ENCODE measurements at places on chromosomes 12 and 14.

DNA sequence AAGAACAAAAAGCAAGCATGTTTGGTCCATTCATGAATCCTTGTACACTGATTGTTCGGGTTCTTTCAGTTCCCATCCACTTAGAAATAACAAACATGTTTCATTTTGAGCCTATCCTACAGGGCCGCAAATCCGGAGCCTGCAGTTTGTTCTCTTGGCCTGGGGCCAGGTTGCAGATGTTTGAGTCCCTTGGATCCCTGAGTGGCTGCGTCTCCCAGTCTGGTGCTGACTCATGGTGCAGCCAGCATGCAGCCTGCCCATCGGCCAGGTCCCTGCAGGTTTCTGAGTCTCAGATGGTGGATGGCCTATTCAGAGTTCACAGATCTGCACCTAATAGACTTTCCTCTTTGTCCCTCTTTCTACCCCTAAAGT, 1.9 kb upstream of the DYNC1H1 start:
- peak; percentile 93 for DNase-seq

GRCh38 chr12:121781998-121782979, 11.2 kb downstream of the RHOF start:
- peak; percentile 60 for DNase-seq

GRCh38 chr12:5716976-5717375, 228.1 kb downstream of the ANO2 start:
- DNase-seq = no peak

- no peak for DNase-seq
These were observed 11.1 kb downstream of the SLC48A1 start for GRCh38 chr12:47783821-47784819.

GRCh38 chr14:74400031-74400685, 25.9 kb downstream of the SYNDIG1L start:
- DNase-seq = peak; percentile 6

DNA sequence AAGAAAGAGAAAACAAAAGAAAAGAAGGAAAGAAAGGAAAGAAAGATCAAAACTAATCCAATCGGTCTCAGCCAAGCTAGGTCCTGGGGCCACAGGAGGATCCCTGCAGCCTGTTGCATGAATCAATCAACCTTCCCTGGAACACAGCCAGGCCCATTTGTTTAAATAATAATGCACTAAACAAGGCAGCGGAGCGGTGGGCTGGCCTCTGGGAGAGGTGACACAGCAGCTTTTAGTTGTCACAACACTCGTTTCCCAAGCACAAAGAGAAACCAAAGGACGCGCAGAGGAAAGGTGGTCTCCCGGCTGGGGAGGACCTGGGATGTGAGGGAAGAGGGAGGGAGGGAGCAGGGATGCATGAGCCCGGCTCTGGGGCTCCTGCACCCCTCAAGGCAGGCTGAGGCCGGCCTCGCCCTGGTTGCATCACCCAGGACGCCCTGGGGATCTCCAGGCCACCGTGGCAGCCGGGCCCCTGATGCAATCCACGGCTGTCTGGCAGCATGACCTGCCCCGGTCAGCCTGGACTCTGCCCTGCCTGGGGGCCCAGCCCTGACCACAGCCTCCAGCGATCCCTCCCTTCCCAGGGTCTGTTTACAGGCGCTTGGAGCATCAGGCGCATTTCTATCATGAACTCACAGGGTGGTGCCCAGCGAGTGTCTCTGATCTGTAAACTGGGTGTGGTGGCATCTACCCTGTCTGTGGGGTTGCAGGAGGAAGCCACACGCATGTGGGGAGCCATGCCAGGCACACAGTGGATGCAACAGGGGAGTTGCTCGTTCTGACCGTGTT, 32.5 kb downstream of the MMP17 start:
- DNase-seq = peak; percentile 96

GRCh38 chr12:34400986-34401658, 378.8 kb downstream of the ALG10 start:
- DNase-seq = no peak

DNA sequence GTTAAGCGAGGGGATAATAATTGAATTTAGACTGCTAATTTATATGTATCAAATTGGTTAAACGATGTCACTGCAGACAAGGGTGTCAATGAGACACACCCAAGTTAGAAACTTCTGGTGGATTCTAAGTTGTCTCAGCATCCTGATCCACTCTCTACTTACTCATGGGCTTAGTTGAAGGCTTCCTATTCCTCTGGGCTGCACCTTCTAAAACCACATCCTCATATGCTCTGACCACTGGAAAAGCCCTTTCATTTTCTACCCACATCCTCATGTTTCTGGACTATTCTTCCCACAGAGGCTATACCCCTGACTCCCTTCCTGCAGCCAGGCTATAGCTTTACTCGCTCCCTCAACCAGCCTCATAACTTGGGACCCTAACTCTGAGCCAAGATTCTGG, 493.8 kb downstream of the VRK1 start:
- no peak for DNase-seq

DNA sequence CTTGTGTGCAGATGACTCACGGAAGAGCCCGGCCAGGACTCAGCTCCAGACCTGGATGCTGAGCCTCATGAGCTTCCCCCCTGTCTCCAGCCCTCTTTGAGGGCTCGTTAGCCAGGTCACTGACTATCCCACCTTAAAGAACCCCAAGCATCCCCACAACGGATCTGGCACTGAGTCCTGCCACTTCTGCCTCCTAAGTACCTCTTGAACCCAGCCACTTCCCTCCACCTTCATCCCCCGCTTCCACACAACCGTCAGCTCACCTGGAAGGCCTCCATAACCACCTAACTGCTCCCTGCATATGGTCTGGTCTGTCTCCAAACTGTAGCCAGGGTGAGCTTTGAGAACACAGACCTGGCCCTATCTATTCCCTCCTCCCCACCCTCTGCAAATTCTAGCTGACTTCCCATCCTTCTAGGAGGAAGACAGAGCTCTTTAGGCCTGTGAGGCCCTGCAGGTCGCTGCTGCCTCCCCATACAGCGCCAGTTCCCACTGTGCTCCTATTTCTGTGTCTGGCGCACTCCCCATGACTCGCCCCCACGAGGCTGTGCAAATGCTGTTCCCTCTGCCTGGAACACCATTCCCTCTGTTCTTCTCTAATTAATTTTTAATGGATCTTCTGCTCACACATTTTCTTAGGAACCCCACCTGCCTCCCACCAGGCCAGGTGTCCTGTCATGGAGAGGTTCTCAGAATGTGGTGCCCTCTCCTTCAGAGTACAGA, 2.9 kb upstream of the HSP90AA1 start:
- no peak for DNase-seq

DNA sequence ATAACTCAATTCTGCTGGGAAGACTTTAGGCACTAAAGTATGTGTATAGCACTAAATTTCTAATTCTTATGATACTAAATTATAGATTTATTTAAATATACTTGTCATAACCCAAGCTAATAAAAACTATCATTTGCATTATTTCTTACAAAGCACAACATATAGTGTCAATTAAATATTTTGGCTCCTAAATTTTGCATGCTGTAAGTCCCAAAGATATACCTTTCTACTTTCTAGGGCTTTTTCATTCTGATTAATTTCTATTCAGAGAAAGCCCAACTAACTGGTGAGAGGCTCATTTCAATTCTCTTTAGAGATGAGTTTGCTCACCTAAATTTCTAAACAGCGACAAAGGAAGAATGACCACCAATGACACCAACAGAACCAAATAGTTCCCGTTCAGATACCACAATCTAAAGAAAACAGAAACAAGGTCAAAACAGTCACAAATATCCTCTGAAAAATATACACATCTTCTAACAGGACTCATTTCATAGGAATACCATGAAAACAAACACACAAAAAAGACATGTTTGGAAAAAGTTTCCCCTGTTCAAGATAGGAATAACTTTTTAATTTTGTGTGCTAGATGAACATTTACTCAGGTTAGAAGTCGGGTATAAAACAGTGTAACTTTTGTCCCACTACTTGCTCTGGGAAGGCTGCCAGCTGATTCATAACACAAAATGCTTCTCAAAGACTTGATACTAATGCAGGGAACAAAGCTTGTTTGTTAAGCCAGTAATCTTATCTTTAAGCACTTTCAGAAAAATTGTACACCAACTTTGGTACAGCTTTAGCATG, 7.6 kb downstream of the SLC38A2 start:
- peak; percentile 61 for DNase-seq

- peak; percentile 84 for DNase-seq
These were observed 6.9 kb upstream of the DNM1L start for GRCh38 chr12:32671930-32672780.

- DNase-seq = peak; percentile 20
These were observed 264.0 kb upstream of the PRICKLE1 start for GRCh38 chr12:42853370-42854140.

GRCh38 chr12:115911360-115911759, 366.1 kb downstream of the MED13L start:
- no peak for DNase-seq

GRCh38 chr12:108399514-108399913, 60.4 kb upstream of the CMKLR1 start:
- no peak for DNase-seq

GRCh38 chr14:52422650-52423356, 108.7 kb downstream of the PTGER2 start:
- DNase-seq = peak; percentile 96

GRCh38 chr12:175759-176158, 38.2 kb downstream of the SLC6A12 start:
- no peak for DNase-seq

GRCh38 chr12:122614839-122615238, 87.8 kb downstream of the KNTC1 start:
- peak; percentile 27 for DNase-seq

DNA sequence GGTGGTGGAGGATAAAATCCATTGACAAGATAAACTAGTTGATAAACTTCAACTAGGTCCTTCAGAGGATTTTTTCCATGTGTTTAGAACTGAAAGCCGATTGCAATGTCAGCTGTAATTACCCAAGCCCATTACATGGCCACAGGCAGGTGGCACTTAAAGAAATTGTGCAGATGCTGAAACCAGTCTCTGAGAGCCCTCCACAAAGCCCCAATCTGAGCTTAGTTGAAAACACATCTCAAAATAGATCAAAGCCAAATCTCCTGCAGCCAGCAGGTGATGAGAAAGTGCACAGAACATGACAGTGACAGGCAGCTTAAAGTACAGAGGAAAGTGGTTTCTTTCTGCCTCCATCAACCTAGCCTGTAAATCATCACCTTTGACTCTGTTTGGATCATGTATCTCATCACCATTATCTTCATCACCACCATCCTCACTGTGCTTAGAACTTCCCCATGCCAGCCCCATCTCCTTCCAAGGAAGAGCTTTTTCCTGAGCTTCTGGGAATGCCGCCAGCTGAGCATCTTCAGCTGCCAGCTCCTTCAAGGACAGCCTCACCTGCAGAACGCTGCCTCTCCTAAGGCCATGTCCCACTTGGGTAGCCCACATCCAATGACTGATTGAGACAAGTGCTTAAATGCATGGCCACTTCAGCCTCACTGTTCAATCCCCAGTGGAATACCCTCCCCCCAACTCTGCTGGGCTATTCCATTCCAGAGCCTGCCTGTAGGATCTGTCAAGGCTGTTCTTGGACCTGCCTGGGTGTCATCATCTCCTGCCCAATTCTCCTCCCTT, 219.5 kb upstream of the TMEM132C start:
- no peak for DNase-seq

- DNase-seq = no peak
These were observed 202.5 kb downstream of the KLHL28 start for GRCh38 chr14:44759277-44759676.

DNA sequence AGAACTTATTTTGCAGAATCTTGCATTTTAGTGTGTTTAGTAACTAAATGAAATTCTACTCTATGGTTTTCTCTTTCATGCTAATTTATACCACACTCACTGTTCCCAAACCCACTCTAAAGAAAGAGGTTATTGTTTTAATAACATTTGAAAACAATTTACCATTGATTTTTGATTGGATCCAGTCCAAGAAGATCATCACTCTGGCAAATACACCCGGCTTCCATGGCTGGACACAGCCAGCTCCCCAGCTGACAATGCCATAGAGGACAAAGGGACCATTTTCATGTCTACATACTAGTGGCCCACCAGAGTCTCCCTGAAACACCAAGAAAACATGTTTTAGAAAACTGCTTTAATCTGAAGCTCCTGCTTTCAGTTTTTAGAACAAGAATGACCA, 42.4 kb downstream of the OVCH1 start:
- DNase-seq = no peak

DNA sequence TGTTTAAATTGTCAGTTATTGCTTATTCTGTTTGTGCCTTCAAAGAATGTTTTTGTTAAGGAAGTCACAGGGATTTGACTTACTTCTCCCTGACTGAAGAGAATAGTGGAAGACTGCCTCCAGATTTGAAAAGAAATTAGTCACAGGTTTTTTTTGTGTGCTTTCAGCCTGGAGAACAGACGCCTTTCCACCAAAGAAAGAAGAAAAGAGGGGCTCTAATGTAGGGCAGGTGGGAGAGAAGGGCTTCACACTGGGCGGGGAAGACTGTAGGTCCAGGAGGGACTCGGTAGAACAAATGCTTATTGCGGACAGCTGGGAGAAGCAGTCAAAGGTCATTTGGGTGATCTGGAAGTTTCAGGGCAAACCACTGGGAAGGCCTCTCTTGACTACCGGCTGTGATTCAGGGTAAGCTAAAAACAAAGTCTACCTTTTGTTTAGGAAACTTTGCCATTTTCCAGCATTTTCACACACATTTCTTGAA, 76.8 kb downstream of the SAMD4A start:
- DNase-seq = no peak

- no peak for DNase-seq
These were observed 138.1 kb upstream of the HIF1A start for GRCh38 chr14:61557262-61557661.

DNA sequence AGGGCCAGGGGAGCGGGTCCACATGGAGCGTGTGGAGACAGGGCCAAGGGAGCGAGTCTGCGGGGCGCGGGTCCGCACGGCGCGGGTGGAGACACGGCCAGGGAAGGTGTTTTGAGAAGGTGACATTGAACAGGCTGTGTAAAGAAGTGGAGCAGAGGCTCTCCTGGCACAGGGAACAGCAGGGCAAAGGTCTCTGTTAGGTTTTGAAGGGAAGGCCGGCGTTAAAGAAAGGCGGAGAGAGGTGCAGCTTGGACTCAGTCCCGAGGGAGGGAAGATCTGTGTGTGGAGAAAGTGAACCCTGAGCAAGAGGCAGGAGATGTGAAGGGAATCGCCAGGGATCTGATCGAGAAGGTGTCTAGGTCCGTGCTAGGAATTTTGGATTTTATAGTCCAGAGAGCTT, 1.8 kb downstream of the PXMP2 start:
- no peak for DNase-seq

DNA sequence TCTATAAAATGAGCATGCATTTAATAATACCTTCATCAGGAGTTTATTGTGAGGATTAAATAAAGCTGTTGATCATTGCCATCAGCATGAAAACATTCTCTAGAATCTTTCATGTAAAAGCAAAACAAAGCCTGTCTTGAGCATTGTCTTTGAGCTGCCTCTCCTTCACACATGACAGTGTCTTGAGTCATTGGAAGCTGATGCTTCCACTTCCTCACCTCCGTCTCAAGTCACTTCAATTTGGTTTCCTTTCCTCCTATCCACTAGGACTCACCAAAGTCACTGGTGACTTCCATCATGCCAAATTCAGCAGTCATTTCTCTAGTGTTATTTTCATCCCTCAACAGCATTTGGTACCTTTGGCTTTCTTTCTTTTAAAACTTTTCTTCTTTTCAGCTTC, 31.6 kb upstream of the MYBPC1 start:
- no peak for DNase-seq

GRCh38 chr12:55067701-55068100, 47.9 kb downstream of the NEUROD4 start:
- DNase-seq = no peak

- no peak for DNase-seq
These were observed 59.7 kb downstream of the APOBEC1 start for GRCh38 chr12:7605900-7606465.

Data from fibroblast of villous mesenchyme (primary cell).